Lower leg skin (tissue), 4 donors: ENCODE measurements at places on chromosomes 5 and 9.
A peak's percentile ranks its signal among the peaks of the same experiment; 100 is the strongest.

DNA sequence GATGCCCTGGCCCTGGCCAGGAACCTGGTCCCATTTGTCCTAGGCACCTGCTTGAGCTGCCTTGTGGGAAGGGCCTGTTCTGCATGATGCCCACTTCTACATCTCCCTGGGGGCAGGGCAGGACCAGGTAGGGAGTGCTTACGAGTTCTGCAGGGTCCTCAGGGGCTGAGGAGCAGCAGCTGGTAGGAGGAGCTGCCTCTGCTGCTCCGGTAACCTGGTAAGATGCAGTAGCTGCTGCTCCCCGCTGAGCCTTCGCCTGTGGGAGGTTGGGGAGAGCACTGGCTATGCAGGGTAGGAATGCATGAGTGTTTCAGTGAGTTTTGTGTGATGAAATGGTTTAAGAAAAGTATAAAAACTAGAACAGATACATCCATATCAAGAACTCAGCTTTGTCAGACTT, 13.6 kb downstream of the LRRC8A start:
- no peak for DNase-seq

DNA sequence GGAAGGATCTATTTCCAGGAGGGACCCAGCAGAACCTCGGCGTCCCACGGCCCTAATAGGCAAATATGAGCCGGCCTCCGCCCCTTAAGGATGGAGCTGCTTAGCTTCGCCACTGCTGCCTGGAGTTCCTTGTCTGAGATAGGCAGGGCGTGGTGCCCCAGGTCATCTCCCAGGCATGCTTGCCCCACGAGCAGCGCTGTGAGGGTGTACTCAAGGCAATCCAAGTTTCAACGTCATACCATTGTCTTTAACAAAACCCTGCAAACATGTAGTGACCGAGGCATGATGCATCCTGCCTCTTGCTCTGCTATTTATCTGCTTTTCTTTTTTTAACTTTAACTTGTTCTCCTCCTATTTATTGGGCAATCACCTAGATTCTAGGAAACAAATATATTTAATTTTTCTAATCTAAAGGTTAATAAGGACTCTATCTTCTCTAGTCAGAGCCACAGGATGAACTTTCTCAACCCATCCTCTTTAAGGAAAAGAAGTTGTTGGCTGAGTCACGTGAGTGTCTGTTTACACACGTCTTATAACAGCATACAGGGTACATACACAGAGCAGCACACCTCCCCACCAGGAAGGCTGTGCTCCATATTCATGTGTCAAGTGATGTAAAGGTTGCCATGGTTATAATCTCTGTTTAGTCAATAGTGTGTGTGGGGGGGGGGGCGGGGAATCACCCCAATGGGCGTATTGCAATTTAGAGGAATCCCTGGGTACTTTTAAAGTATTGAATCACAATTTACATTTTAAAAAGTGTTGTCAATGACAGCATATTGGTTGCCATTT, 27.3 kb upstream of the ZSWIM6 start:
- no peak for DNase-seq

GRCh38 chr5:141574122-141574510, 44.7 kb downstream of the DIAPH1 start:
- DNase-seq, result no peak

GRCh38 chr9:133888048-133888808, 103.9 kb downstream of the VAV2 start:
- DNase-seq, result no peak

DNA sequence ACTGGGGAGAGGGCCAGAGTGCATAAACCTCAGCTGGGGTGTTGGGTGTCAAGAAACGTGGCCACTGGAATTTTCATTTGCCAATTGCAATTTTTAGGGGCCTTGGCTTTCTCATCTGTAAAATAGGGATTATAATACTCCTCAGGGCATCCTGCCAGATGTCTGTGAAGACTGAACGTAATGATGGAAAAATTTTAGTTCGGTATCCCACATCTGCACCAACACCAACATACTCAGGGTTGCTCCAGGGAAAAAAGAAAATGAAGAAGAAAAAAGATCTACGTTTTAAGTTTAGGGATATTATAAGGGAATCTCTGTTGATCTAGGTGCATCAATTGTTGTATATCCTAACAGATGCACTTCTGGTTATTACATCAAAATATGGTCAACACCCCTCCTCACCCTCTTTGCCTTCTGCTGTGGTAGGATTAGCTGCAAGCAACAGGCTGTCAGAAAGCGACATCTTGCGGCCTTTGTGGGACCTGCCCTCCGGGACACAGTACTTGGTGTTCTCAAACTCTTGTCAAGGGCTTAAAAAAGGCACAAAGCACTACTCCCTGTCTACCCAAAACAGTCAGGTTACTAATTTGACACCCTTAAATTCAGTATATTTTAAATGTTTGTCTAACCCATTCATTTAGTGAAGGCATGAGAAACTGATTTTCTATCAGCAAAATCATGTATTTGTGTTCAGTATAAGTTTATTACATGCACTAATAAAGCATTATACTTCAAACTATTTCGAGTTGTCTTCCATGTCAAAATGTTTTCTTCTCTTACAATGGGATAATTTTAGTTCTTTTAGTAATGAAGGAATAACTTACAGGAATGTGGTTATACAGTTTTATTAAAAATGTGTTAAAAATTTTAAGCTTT, 8.3 kb upstream of the TBC1D2 start:
- peak; percentile 94 for DNase-seq

- DNase-seq, result no peak
Observed at GRCh38 chr9:129554649-129555048, 66.3 kb downstream of the C9orf50 start.

- DNase-seq, result no peak
Observed at GRCh38 chr5:113048931-113049330, 72.3 kb downstream of the DCP2 start.

- DNase-seq, result no peak
Observed at GRCh38 chr9:109230277-109230676, 63.2 kb upstream of the FRRS1L start.

DNA sequence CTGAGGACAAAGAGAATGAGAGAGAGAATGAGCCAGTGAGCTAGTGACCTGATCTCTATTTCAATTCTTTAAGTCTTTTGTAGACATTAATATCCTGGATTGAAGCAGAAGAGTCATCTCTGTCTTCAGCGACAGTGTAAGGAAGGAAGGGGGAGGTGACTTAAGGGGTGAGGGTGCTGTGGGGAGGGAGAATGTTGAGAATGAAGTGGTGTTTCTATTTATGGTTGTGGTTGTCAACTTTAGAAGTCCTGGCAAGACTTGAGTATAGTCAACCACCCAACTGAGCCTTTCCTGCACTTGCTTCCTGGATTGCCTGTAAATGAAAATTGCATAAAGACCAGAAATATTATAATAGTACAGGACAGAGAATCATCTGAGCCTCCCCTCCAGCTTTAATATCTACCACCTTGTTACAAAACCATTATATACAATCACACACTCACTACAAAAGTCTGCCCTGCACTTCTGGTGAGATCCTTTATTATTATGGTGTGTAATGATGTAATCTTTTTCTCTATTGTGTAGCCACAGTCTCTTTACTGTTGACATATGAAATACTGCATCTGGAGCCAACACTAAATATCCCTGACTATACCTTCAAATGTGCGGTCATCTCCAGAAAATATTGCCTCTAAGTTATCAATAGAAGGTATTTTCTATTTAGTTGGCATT, 91.7 kb downstream of the NTRK2 start:
- no peak for DNase-seq

GRCh38 chr5:131430794-131431193, 166.9 kb downstream of the CDC42SE2 start:
- DNase-seq, result no peak

DNA sequence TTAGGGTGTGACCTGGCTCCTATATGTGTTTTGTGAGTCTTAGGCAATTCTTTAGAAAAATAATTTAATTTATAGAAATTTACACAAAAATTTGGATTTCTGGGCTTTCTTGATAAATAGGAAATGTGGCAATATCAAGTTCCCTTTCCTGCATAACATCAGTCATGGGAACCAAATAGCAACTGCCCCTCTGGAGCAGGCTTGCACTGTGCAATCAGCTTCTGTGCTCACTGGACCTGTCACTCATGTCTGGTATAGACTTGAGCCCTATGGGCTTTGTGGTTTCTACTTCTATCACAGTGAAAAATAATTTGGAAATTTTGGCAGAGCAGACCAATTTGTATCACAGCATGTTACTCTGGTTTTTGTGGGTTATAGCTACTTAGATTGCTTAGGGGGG, 131.7 kb downstream of the ADGRV1 start:
- DNase-seq, result no peak

GRCh38 chr5:56382896-56383295, 149.8 kb upstream of the ANKRD55 start:
- DNase-seq, result no peak

DNA sequence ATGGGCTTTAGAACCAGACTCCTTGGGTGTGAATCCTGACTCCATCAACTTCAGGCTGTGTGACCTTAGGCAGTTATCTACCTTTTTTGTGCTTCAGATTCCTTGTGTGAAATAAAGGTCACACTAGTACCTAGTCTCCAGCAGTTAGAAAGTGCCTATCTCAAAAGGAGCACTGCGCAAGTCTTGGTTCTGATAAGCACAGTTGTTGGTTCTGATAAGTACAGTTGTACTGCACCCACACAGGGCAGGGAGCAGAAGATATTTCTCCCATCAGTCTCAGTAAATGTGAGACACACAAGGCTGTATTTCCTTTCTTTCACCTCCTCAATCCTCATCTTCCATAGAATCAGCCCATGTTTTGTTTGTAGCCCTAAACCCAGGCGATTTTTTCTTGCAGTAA, 116.6 kb upstream of the DPYSL3 start:
- no peak for DNase-seq

GRCh38 chr5:120936652-120937051, 472.6 kb downstream of the PRR16 start:
- no peak for DNase-seq

GRCh38 chr5:3601061-3601710, 5.6 kb downstream of the IRX1 start:
- no peak for DNase-seq

GRCh38 chr9:8858596-8859161, 1059.1 kb upstream of the DMAC1 start:
- no peak for DNase-seq

- no peak for DNase-seq
Observed at GRCh38 chr9:86765746-86766430, 181.4 kb downstream of the GAS1 start.

GRCh38 chr5:140362875-140363630, 3.1 kb downstream of the SLC4A9 start:
- peak; percentile 95 for DNase-seq
